Activated naive CD4-positive, alpha-beta T cell (primary cell): ENCODE measurements at places on chromosomes 7 and 10.

DNA sequence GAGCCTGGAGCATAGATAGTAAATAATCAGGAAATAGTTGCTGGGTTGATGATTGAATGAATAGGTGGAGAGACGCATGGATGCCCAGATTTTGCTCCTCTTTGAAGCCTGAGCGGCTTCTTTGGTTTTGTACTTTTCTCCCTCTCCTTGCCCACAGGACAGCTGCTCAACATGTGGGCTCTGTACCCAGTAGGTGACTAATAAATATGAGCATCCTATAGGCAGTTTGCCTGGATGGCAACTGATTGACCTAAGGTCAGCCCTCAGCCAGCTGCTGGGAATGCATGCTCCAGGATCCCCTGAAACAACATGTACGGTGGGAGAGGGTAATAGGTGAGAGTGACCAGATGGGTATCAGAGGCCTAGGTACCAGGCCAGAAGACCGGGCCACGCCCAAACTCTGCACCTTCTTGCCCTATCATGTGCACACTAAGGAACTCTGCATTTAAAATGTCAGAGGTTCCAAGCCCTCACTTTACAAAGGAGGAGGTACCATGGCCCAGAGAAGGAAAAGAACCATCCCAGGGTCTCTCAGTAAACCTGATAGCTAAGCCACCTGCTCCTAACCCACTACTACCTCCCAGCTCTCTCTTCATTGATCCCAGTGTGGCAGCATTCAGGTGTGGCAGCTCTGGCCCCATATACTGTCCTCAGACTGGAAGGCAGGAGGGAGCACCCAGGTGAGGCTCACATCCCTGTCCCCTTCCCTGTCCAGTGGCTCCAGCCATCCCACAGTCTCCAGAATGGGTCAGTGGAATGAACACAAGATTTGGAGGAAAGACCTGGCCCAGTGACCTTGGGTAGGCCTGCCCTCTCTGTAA lies 2.7 kb upstream of the ZCCHC24 start:
- no peak for DNase-seq

- no peak for DNase-seq
These were observed 11.6 kb upstream of the CAMK1D start for GRCh38 chr10:12337453-12338372.

DNA sequence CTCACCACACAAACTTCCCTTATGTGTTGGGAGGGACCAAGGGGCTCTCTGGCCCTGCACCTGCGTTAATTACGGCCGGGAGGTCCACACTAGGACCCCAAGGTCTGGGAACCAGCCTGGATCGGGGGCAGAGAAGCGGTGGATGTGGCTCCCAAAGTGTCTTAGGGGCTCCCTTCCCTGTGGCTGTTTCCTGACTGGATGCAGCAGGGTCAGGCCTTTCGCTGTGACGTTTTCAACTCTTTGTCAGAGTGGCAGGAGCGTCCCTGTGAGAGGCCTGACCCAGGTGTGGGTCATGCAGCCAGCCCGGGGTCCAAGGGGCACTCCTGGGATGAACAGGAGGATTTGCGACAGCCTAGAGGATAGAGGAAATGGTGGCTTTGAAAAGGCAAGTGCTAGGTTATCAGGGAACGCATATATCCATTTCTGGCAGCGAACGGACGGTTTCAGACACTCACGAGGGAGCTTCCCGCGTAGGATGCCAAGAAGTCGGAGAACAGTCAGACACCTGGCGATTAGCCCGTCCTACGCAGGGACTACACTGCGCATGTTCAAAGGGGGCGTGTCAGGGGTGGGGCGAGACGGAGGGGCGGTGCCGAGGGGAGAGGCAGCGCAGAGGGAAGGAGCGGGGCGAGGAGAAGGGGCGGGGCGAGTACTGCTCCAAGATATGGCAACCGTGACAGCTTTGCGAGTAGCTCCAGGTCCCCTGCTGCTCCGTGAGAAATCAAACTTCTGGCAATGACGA lies 46.2 kb upstream of the ZNF716 start:
- no peak for DNase-seq

GRCh38 chr10:42743697-42744096 lies 38.9 kb upstream of the BMS1 start:
- DNase-seq: no peak

DNA sequence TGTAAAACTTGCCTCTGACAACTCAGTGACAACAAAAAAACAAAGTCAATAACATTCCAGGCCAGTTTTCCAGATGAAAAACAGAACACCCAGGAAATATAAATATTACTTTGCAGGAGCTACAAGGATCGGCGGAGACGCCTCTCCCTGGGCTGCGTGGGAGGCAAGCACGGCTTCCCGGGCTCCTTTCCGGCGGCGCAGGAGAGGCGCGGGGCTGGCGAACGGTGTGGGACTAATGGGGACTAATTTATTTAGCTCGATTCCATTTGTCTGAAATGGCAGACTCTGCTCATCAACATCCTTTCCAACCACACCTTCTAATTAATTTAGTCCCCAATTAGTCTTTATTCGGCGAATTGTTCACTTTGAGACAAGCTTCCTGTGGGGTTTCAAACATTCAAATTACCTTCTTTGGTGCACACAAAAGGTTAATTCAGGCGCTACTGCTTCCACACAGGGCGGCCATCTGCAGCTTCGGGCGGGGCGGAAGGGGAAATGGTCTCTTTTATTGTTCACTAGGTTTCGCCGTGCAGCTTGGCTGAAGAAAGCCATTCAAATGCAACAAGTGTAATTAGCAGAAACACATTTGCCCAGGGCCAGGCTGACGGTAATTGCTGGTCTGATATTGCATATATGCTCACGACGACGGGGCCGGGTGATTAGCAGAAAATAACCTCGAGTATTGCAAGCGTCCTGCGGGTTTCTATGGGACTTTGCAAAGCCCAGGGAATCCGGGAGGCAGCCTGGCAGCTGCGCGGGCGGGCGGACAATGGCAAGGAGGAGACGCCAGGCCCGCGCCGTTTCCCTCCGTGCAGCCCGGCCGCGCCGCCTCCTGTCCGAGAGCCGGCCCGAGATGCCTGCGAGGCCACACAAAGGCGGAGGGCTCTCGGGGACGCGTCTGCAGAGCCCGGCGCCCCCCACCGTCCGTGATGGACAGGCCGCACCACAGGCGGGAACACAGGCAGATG lies 270.1 kb downstream of the PTPRN2 start:
- no peak for DNase-seq

- DNase-seq: no peak
These were observed 7.5 kb upstream of the ZC3HAV1 start for GRCh38 chr7:139116999-139117398.

DNA sequence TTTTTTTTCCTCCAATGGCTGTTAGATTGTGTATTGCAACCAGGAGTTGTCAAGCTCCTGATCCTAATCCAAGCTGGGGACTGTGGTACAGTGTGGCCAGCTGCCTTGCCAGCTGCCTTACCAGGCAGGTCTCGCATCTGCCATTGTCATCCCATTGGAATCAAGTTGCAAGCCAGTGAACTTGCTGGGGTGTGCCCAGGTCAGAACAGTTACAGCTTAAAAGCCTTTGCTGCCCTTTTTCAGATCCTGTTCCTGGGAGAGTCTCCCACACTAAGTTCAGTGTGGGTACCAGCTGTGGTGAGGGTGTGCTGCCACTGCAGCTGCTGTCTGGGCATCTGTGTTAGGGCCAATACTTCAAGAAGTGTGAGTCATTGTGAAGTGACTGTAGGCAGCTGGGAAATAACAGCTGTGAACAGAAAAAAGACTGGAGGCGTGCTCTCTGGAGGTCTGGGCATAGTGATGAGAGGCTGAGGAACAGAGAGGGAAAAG lies 72.8 kb downstream of the CCNY start:
- DNase-seq: no peak

DNA sequence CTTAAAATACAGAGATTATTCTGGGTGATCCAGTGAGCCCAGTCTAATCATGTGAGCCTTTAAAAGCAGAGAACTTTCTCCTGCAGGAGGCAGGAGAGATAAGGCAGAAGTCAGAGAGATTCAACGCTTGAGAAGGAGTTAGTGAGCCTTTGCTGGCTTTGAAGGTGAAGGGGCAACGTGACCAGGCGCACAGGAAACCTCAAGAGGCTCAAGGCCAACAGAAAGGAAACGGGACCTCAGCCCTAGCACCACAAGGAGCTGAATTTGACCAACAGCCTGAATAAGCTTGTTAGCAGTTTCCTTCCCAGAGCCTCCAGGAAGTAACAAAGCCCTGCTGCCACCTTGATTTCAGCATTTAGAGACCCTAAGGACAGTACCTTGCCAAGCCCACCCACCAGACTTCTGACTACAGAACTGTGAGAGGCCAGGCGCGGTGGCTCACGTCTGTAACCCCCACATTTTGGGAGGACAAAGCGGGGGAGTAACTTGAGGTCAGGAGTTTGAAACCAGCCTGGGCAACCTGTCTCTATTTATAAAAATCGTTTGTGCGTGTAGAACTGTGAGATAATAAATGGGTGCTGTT lies 87.3 kb upstream of the KAT6B start:
- peak; percentile 1 for DNase-seq

DNA sequence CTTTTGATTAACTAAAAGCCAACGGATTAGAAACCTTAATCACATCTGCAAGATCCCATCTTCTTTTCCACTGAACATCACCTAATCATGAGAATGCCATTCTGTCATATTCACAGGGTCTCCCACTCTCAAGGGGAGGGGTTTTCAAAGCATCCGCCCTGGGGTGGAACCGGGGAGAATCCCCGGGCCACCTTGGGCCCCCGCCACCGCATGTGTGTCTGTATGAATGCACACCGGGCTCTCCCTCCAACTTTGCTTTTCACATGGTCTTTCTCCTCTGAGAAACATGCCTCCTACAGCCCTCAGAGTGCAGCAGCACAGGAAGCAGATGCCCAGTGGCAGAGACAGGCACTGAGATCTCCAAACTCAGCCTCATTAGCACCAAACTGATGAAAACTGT lies 233.2 kb upstream of the PPP2R2D start:
- no peak for DNase-seq

GRCh38 chr10:28326516-28327490 lies 23.9 kb upstream of the MPP7 start:
- no peak for DNase-seq

DNA sequence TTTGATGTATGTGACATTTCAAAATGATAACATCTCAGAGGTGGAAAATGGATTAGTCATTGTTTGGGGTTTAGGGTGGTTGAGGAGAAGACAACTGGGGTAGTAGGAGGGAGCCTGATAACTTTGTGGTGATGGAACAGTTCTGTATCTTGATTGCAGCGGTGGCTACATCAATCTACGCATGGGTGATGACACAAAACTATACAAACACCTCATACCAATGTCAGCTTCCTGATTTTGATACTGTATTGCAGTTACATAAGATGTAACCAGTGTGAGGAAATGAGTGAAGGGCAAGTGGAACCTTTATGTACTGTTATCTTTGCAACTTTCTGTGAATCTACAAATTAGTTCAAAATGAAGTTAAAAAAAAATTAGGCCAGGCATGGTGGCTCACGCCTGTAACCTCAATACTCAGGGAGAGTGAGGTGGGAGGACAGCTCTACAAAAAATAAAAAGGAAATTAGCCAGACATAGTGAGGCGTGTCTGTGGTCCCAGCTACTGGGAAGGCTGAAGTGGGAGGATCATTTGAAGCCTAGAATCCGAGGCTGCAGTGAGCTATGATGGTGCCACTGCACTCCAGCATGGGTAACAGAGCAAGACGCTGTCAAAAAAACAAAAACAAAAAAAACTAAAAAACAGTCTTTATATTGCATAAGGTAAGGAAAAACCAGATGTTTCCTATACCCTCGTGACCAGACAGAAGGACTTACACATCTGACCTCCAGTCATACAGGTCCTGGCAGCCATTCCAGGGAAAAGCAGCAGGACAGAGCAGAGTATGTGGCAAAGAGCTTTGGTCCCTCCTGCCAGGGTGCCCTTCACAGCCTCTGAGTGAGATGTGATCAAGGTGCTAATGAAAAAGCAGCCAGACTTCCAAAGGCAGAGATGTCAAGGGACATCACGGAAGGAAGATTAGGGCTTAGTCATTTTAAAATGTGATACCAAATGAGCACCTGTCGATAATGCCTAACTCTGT lies 50.8 kb downstream of the CYTH3 start:
- DNase-seq: no peak

DNA sequence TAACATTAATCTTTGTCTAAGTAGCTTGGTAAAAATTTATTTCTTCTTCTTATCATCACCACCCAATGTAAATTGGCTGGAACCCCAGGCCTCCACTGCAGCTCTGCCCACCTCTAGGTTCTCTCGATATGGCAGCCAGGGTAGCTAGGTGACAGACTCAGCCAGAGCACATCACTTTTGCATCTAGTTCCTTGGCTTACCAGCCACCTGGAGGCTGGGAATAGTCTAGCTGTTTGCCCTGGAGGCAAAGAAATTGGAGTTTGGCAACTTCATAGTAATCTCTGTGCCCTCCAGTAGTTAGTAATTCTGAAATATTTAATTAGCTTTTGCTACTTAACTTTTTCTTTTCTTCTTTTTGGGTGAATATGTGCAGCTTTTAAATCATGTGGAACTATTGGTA lies 9.4 kb downstream of the IFRD1 start:
- no peak for DNase-seq

DNA sequence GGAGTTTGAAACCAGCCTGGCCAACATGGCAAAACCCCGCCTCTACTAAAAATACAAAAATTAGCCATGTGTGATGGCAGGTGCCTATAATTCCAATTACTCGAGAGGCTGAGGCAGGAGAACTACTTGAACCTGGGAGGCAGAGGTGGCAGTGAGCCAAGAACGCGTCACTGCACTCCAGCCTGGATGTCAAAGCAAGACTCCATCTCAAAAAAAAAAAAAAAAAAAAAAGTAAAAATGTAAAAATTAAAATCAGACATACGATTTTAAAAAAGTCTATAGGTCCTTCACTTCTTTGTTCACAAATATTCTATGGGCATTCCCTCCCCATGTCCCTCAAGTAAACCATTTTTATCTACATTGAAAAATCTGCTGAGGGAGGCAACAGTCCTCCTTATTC lies 34.9 kb upstream of the TLL2 start:
- DNase-seq: no peak
